ENCODE measurements at places on chromosomes 1 and 21.
A peak's percentile ranks its signal among the peaks of the same experiment; 100 is the strongest.

- no peak for DNase-seq
These were observed 27.3 kb upstream of the A3GALT2 start for GRCh38 chr1:33348194-33348593.

GRCh38 chr1:25698252-25698651 lies 81.7 kb downstream of the MAN1C1 start:
- no peak for DNase-seq

DNA sequence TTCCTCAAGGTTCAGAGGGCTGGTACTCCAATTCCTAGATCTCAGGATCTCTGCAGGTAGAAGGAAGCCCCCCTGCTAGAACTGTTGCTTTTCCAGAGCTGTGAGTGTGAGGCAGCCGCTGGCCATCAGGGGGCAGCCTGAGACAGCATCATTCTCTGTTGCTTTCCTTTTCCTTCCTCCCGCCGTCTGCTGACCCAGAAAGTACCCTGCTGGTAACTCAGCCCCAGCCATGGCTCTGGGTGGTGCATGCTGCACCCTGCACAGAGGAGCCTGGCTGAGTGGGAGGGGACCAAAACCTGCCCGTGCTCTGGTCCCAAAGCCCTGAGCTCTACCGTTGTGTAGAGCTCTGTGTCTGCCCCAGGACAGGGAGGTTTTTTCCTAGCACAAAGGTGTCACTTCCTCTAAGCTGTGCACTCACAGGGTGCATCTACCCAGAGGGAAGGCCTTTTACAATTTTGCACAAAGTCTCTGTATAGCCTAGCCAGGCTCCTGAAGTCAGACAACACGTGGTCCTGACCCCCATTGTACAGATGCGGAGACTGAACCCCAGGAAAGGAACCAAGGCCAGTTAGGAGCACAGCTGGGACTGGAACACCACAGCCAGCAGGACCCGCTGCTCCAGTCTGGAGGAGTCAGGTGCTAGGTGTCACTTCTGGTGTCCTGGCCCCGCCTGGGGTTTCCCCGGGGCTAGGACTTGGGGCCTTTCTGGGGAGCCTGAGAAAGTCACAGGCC lies 5.6 kb upstream of the FAM131C start:
- no peak for DNase-seq

- DNase-seq: no peak
These were observed 66.9 kb upstream of the ATP1A1 start for GRCh38 chr1:116306102-116306501.

GRCh38 chr1:60470246-60470645 lies 396.7 kb upstream of the C1orf87 start:
- DNase-seq: no peak

DNA sequence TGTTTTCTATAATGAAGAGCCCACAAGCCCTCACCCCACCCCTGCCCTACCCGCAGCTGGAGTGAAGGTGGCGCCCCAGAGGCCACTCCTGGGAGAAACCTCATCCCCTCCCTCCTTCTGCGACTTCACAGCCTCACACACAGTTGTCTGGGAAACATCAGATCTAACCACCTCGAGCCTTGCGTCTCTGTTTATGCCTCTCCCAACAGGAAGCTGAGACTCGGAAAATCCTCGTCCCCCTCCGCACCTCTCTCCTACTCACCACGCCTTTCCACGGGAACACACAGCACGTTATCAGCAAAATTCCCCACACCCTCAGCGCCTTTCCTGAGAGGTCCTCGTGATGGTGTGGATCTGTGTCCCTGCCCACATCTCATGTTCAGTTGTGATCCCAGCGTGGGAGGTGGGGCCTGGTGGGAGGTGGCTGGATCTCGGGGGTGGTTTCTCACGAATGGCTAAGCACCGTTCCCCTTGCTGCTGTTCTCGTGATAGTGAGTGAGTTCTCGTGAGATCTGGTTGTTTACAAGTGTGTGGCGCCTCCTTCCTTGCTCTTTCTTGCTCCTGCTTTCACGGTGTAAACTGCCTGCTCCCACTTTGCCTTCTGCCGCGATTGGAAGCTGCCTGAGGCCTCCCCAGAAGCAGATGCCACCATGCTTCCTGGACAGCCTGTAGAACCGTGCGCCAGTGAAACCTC lies 190.6 kb downstream of the KIF26B start:
- no peak for DNase-seq

- no peak for DNase-seq
These were observed 180.8 kb downstream of the BRINP2 start for GRCh38 chr1:177351361-177352108.

DNA sequence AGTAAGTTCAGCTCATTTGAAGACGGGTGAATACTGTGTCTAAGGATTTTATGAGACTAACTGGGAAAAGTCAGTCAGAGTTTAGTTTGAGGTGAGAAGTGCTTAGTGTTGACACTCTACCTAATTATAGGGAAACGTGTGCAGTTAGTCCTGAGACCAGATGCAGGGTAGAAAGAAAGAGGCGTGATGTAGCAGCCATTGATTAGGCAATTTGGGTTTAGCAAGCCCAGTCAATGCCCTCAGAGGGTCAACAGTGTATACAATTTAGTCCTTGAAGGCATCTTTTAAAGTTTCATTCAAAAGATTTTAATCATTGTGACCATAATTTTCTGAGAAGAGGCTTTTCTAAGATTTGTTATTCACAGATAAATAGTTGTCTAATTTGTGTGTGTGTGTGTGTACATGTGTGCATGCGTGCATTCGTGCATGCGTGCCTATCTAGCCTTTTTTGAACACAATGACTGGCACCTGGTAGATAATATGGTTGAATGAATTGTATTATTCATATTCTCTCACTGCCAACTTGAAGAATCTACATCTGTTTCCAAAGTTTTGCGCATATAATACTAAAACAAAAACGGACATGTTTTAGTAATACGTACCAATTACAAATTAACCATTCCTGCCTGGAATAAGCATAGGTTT lies 332.9 kb downstream of the SRGAP2C start:
- DNase-seq: no peak

DNA sequence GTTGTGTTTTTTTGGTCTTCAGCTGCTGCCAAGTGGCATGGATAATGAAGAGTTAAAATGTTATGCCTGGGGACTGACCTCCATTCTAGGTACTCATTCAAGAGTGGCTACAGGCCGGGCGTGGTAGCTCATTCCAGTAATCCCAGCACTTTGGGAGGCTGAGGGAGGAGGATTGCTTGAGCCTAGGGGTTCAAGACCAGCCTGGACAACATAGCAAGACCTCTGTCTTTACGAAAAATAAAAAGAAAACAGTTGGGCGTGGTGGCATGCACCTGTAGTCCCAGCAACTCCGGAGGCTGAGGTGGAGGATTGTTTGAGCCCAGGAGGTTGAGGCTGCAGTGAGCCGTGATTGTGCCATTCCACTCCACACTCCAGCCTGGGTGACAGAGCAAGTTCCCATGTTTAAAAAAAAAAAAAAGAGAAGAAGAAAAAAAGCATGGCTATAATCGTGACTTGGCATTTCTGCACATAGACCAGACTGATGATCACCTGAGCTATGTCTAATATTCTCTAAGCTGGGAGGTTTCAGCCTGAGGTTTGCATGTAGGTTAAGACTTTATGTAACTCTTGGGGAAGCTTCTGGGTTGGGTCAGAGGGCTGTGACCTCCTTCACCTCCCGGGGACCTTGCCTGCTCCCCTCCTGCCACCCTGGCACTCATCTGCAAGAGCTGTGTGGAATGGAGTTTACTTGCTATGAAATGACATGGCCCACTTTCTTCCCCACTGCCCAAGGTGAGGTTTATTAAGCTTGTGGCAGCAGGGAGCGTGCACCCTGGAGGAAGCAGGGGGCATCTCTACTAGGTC lies 51.3 kb downstream of the DHRS3 start:
- no peak for DNase-seq

DNA sequence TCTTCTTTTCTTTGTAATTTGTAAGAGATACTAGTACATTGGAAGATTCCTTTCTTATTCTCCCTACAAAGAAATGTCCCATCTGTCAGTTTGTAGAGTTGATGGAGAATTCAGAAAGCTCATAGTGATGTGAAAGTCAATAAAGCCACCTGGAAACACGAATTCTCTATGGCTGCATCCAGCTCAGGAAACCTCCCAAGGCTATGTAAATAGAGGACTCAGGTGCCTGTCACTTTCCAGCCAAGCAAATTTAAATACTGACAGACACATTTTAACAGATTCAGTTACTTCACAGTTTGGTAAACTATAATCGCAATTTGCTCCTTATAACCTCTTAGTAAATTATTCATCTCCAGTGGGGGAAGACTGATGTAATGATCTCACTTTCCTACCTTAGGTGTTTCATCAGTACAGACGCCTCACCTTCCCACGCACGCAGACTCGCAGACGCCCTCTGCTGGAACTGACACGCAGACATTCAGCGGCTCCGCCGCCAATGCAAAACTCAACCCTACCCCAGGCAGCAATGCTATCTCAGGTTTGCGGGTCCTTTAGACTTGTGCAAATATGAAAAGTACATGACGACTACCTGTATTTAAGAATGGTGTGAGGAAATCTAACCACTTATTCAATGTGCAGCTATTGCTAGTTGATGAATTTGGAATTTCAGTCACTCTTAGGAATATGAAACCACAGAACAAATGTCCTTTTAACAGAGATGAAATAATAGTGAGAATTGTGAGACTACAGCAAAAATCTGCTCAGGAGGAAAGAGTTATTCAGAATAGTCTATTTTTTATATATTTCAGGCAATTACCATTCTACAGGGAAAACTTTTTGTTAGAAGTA lies 60.6 kb downstream of the PTPRC start:
- DNase-seq: no peak

GRCh38 chr1:45512641-45513054 lies 9.0 kb downstream of the PRDX1 start:
- DNase-seq: peak; percentile 38

DNA sequence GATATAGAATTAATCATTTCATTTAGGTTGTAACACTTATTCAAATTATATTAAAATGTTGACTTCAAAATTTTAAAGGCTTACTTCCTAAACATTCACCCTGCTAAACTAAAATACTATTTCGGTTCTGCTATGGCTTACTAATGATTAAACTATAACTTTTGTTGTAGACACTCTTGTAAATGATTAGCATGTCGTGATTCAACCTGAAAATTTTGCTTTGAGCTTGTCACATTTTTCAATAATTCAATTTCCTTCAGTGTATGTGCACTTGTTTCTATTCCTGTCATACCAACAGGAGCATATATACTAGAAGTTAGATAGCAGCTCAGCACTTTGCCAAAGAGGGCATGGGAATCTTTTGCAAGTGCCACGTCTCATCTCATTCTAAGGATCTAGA lies 1018.8 kb downstream of the AMY1C start:
- DNase-seq: no peak

GRCh38 chr1:40980453-40981121 lies 1.1 kb downstream of the CTPS1 start:
- DNase-seq: no peak

GRCh38 chr1:22935433-22935832 lies 37.2 kb downstream of the LACTBL1 start:
- DNase-seq: no peak

GRCh38 chr1:228198977-228199590 lies 8.8 kb upstream of the OBSCN start:
- DNase-seq: no peak

DNA sequence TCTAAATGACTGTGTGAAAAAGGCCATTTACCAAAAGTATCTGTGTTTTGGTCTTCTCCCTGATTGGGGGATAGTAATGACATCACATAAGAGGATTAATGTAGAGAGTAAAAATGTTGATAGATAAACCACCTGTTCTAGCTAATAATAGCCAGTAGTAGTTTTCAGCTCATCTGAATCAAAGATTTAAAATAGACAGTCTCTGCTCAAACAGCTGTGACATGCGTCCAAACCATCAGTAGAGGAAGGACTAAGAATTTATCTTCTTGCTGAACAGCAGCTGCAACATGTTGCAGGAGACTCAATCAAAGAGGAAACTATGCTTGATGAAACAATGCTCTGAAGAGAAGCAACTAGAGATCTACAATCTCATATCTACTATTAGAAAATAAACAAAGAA lies 21.4 kb downstream of the TMPRSS15 start:
- no peak for DNase-seq

DNA sequence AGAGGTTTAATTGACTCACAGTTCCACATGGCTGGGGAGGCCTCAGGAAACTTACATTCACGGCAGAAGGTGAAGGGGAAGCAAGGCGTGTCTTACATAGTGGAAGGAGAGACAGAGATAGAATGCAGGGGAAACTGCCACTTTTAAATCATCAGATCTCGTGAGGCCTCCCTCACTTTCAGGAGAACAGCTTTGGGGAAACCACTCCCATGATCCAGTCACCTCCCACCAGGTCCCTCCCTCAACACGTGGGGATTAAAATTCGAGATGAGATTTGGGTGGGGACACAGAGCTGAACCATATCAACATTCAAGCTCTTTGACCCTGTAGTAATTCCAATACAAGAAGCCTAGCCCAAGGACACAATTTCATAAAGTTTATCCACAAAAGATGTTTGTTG lies 13.7 kb downstream of the PIGP start:
- no peak for DNase-seq

DNA sequence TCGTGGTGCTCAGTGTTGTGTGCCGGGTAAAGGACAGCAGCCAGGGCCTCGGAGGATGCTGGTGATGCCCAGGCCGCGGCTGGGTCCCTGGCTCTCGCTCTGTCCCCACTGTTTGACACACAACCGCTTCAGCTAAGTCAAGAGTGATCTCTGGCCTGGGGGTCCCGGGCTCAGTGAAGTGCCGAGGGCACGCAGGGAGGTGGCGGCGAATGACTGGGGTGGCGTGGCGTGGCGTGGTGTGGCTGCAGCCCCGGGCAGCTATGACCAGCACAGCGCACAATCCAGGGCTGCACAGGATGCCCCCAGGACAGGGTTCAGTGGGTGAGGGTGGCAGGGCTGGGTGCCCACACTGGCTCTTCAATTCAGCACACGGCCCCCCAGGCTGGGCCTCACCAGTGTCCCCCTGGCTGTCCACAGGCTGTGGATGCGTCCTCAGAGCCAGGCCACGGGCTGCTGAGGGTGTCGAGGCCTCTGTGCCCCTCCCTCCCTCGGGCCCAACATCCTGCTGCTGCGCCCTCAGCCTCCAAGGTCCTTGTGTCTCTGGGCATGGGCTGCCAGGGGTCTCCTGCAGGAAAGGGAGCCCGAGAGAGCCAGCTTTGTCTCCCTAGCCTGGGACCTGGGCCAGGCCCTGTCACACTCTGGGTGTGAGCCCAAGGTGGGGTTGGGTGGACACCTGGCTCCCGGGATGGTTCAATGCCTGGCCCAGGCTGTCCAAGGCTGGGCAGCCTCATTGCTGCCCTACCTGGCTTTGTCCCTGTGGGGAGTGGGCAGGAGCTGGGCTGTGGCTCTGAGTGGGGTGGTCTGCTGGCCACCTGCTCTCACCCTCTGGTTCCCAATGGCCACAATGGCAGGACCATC lies 12.0 kb upstream of the SKI start:
- no peak for DNase-seq

DNA sequence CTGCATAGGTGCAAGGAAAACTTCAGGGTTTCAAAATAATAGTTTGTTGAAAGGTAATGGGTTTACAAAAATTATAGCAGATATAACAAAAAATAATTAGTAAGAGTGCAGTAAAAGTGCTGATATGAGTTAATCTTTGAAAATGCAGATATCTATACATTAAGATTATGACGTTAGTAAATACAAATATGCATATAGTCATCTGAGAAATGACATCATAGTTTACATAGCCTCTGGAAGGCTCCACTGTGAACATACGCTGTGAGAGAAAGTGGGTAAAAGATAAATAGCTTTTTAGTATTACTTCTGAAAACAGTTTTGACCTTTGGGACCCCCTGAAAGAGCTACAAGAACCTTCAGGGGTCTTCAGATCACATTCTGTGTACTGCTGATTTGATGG lies 356.2 kb upstream of the SNX7 start:
- no peak for DNase-seq

All from HS-27A (cell line).